ENCODE measurements at places on chromosomes 1 and 21.

DNA sequence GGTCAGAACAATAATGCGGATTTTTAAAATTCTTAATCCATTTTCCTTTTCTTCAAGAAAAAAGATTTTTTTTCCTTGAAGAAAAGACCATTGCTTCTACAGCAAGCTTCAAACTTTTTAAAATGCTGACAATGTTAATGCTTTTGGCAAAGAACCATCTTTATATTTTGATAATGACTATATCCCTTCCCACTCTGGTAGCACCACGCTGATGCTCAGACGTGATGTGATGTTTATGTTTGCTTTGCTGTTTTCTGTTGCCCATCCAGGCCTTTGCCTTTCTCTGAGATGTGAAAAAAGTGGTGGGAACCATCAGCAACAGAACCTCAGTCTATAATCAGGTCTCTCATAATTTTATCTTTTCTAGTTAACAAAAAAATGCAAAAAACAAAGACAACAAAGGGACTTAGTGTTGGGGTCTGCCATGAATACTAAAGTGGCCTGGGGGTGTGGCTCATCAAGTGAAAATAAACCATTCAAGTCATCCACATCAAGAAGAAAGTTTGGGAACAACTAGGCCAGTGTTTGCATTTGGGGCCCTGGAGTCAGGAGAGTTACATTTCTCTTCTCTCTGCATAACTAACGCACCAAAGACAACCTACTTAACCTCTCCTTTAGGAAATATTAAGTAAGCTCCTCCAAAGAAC is 244.6 kb upstream of the DMRTA2 start:
- DNase-seq, result no peak

GRCh38 chr1:36922593-36923426 is 111.5 kb downstream of the GRIK3 start:
- no peak for DNase-seq

GRCh38 chr1:167330601-167331293 is 110.1 kb downstream of the POU2F1 start:
- DNase-seq, result no peak

DNA sequence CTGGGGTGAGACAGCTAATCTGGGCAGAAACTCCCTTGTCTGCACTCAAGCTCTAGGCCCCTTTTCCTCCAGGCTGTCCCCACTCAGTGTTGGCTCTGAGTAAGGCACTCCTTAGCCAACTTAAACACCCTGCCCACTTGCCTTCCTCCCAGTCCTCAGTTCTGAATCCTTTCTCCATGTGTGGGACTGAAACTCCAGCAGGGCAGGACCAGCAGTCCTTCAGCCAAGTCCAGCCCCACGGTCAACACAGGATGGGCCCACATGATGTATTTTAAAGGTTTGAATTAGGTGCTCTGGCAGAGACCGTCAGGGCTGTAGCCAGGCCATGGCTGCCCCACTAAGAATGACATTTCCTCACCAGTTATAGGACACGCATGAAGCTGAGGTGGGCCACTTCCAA is 107.8 kb downstream of the EDEM3 start:
- no peak for DNase-seq

GRCh38 chr1:184379111-184379752 is 7.6 kb upstream of the C1orf21 start:
- no peak for DNase-seq

DNA sequence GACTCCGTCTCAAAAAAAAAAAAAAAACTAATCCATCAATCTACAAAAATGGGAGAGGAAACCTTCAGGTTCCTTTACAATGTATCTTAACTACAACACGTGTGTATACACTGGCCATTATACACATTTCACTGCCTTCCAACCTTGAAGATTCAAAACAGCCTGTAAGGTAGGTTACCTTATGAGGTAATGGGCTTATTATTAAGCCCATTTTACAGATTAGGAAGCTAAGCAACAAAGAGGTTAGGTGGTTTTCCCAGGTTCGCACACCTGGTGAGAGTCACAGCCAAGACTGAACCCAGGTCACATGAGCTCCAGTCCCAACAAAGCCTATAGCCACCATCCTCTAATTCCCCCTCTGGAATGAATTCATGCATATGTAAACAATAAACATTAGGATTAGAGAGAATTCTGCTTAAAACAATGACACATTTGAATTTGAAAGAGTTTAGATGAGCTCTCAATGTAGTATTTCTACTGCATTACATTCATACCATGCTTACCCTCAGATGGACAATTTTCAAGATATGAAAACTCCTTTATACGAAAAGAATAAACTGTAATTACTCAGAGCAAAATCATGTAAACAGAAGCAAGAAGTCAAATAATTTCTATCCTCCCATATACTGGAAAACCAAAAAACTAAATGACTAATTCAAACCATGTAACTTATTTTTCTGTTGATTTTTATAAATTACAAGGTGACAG is 54.8 kb downstream of the EIF4G3 start:
- no peak for DNase-seq

- no peak for DNase-seq
These were observed 5.9 kb downstream of the AGO3 start for GRCh38 chr1:35936838-35937237.

DNA sequence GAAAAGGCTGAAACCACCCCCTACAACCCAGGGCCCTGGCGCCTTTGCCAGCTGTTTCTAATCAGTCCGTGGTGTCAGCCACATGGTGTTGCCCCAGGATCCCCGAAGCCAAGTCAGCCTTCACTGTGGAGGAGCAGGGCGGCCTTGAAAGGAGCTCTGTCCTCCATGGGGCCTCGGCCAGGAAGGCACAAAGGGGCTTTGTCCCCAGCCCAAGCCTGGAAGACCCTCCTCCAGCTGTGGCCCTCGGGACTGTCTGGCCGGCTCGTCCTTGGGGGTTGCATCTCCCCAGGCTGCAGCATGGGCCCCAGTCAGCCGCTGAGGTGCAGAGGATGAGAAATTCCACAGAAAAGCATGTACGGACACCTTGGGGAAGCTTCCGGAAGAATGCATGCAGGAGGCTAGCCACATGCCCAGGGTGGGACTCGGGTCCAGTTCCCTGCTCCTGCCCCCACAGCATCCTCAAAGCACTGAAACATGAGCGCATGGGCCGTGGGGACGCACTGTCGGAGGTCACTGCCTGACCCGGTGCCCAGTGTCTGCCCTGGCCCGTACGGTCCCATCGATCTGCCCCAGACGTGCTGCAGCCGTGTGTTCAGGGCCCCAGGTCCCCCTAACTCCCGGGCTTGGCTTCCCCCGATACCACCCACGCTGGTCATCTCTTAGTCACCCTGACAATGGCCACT is 38.6 kb upstream of the POFUT2 start:
- no peak for DNase-seq

GRCh38 chr1:234231061-234231892 is 142.0 kb upstream of the COA6 start:
- no peak for DNase-seq

DNA sequence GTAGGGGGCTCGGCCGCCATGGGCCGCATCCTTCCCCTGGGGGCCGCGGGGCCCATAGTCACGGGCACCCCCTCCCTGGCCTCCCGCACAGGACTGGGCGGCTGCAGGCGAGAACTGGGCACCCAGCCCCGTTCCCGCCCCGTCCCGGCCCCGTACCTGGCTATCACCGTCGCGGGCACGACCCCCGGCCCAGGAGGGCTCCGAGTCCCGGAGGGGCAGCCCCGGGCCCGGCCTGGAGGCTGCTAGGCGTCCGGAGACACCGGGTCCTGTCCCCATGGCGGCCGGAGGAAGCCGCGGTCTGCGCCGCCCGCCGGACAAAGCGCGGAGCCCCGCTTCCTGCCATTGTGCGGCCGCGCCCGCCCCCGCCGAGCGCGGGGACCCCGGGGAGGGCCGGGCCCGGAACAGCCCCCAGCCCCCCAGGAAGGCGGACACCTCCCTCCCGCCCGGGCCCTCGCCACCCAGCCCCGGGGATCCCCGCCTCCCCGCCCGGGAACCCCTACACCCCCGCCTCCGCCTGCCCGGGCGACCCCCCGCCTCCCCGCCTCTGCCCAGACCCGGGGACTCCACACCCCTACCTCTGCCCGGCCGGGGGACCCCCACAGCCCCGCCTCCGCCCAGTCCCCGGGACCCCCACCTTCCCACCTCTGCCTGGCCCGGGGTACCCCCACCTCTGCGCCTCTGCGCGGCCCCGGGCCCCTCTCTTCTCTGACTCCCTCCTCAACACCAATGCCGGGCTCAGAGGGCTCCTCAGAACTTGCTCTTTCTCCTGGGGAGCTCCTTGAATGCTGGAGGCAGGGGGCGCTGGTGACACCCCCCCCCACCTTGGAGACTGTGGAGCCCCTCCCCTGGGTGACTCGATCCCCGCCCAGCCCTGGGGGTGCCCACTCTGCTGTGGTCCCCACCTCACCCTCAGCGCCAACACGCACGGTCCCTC is 6.0 kb downstream of the PLEKHG5 start:
- DNase-seq, result no peak

- no peak for DNase-seq
These were observed 107.7 kb downstream of the PDE9A start for GRCh38 chr21:42760951-42761751.

- no peak for DNase-seq
These were observed 34.3 kb upstream of the PPP1R15B start for GRCh38 chr1:204445860-204446412.

DNA sequence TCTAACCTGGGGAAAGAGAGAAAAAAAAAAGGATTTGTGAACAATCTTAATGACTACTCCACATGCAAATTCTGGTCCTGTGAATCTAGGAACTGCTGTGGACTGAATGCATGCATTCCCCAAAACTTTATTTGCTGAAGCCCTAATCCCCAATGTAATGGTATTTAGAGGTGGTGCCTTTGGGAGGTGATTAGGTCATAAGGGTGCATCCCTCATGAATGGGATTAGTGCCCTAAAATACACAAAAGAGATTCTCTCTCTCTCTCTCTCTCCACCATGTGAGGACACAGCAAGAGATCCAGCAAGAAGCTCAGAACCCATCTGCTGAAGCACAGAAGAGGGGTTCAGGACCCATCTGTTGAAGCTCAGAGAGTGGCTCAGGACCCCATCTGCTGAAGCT is 26.2 kb upstream of the KIRREL1 start:
- no peak for DNase-seq

DNA sequence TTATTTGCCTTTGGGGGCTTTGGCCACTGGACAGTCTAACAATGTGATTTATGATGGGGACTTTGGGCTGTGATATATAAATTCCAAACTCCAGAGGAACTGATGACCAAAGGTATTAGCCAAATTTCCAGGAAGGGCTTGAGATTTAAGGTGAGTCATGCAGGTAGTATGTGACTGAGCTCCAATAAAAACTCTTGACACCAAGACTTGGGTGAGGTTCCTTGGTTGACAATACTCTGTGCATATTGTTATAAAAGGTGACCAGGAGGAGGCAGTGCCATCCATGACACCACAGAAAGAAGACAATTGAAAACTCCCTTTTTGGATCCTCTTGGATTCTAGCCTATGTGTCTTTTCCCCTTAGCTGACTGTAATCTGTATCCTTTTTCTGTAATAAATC is 392.7 kb upstream of the LRRC7 start:
- DNase-seq, result no peak

- DNase-seq, result no peak
These were observed 26.3 kb downstream of the ZBTB17 start for GRCh38 chr1:15949453-15950245.

DNA sequence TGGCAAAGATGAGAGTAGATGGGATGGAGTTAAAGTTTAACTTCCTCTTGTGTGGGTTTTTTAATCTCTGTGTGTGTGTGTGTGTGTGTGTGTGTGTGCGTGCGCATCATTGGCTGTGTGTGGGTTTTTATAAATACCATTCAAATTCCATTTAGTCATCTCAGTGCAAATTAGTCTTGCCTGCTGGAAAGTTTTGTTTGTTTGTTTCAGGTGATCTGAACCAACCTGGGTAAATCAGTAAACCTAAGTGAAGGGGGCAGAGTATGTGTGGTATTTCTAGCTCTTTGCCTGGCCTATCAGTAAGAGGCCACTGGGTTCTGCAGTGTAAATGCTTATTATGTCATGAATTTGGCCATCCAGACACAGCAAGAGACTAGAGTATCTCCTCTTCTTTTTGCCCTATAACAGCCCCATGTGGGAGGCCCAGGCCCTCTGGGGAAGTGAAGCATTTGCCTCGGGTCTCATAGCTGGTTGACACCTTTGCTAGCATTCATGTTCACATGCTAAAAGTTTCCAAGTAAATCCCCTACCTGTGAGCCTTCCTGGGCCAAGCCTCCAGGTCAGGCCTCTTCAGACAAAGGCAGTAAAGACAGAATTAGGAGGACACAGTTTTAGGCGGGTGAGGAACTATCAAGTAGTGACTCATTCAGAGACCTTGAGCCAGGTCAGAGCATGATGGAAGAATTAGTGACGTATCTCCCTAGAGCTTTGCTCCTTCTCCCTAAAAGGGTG is 14.7 kb downstream of the INTS3 start:
- DNase-seq, result no peak

- no peak for DNase-seq
These were observed 107.2 kb downstream of the EDEM3 start for GRCh38 chr1:184647471-184647870.

DNA sequence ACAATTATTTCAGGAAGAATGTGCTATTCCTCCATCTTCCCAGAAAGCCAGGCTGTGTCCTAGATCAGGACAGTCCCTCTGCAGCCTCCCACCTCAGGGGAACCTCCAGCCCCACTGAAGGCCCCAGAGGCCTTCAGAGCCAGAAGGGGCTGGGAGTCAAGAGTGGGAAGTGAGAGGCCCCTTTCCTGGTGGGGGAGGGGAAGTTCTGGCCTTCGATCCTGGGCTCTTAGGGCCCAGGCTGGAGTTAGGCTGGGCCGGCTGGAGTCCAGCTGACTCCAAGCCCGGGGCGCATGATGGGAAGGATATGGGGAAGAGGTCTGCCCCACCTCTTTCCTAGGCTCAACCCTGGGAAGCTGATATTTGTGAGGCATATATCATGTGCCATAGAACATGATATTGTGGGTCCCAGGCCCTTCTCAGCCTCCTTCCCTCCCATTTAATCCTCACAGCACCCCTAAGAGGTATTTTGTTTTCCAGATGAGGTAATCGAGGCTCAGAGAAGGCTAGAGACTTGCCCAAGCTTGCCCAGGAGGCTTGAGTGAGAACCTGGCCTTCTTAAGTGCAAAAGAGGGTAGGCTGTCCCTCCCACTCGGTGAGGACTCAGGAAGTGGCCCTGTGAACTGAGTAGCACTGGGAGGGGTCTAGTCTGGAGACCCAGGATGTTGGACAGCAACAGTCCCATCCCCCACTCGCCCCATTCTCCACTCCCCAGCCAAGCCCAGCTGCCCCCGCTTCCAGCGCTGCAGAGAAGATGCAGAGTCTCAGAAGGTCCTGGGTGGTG is 18.6 kb upstream of the HSPG2 start:
- DNase-seq, result no peak

GRCh38 chr1:76074321-76075187 is at the start of gene ST6GALNAC3:
Gene ST6GALNAC3, plus strand, starts transcription at chr1:76074746.
- no peak for DNase-seq

DNA sequence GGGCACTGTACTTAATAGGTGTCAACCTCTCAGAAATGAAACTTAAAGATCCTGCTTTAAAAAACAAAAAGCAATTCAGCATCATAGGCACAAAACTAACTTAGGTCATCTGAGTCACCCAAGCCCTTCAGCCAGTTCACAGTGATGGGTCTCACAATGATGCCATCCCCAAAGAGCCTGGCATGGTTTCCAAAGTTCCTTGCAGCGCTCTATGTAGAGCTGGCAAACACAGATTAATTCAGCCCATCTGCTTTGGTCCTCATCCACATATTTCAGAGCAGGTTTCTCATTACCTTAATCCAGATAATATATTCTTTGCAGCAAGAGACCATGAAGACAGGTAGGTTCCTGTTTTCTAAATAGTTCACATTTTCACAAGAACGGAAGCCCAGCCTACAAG is 14.6 kb upstream of the PLA2G2C start:
- no peak for DNase-seq

GRCh38 chr1:177933881-177934280 is 36.0 kb downstream of the SEC16B start:
- DNase-seq, result no peak

- DNase-seq, result no peak
These were observed at the start of gene KLF18 for GRCh38 chr1:44141531-44141930. Gene KLF18, minus strand, starts transcription at chr1:44141631. Its CDS starts 0 bp downstream, at chr1:44141631.

GRCh38 chr1:12416744-12417143 is 186.9 kb downstream of the VPS13D start:
- DNase-seq, result no peak

Data from NCI-H1436 treated with DMSO at 0.1 percent for 48 hours (cell line).